ENCODE measurements at places on chromosomes 13 and 19.

DNA sequence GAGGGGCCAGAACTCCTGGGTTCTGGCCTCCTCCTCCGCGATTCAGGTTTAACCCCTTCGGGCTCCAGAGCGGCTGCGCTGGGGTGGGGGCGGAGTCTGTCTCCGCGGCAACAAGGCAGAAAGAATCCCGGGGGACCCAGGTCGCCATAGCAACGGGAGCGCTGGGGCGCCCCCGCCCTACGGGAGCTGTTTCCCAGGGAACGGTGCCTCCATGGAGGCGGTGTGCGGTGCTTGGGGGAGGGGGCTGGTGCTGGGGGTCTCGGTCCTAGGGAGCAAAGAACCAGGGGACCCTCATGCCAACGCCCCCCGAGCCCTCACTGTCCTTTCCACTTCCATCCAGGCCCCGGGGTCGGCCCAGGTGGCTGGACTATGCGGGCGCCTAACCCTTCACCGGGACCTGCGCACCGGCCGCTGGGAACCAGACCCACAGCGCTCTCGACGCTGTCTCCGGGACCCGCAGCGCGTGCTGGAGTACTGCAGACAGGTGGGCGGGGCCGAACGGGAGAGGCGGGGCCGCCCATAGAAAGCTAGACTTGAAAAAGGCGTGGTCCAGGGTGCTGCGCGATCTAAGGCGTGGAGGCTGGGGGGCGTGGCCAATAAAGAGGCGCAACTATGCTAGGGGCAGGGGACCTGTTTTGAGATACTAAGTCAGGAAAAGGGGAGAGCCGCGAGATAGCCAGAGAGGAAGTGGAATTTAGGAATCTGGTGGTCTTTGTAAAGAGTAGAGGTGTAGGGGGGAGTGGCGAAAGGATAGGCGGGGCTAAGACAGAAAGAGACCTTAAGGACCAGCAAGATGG lies 1.2 kb downstream of the APLP1 start:
- DNase-seq: peak; percentile 82

DNA sequence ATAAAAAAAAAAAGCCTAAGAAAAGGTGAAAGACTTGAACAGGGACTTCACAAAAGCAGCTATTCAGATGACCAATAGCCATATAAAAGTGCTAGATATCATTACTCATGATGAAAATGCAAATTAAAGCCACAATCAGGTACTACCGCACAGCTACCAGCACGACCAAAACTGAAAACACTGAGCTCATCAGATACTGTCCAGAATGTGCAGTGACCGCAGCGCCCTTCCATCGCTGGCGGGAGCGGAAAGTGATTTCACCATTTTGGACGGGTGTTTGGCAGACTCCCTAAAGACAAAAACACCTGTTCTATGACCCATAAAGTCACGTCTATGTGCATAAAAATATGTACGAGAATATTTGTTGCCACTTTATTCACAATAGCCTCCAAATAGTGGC lies 60.7 kb downstream of the SLC6A16 start:
- no peak for DNase-seq

- no peak for DNase-seq
Observed at GRCh38 chr19:51108805-51109146, 567 bp upstream of the CTU1 start.

- DNase-seq: no peak
Observed at GRCh38 chr19:12786141-12786870, 5.0 kb upstream of the JUNB start.

DNA sequence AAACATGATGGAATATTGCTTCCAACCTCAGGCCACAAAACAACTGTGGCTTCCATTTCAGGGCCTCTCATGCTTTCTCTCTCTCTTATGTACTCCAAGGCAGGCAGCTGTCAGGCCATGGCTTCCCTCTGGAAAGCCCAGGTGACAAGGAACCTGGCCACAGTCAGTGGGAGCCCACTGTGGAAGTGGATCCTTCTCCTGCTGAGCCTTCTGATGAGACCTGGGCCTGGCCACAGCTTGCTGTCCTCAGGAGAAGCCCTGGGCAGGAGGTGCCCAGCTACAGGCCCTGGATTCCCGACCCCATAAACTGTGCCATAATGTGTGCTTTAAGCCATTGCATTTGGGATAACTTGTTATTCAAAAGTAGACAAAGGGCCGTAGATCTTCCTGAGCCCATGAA lies 71.2 kb downstream of the SPACA7 start:
- DNase-seq: no peak

- no peak for DNase-seq
Observed at GRCh38 chr13:63910511-63910910, 2494.9 kb upstream of the PCDH20 start.

DNA sequence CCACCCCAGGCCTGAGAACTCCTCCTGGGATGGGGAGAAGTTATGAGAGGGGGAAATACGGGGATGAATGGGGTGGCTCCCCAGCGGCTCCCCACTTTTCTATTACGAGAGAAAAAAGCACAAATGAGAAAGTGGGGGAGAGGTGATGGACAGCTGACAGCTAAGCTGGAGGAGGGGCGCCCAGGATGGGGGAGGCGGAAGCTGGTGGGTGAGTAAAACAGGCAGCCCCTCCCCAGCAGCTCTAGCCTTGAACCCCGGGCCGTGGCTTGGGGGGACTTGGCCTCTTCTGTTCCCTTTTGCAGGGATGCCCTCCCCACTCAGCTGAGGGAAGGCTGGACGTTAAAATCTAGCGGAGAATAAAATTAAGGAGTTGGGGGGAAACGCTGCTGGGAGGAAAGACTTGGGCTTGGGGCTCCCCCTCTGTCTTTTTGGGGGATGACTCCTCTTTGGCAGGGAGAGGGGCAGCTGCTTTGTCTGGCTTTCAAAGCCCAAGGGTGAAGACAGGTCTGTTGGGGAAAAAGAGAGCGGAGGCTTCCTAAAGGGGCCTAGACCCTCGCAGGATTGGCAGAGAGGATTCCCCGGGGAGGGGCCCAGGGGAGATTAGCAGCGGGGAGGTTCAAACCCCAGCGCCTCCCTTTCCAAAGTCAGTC lies 1.4 kb upstream of the SAMD1 start:
- DNase-seq: no peak

- DNase-seq: peak; percentile 84
Observed at GRCh38 chr19:41531438-41532311, 44.3 kb upstream of the CEACAM21 start.

DNA sequence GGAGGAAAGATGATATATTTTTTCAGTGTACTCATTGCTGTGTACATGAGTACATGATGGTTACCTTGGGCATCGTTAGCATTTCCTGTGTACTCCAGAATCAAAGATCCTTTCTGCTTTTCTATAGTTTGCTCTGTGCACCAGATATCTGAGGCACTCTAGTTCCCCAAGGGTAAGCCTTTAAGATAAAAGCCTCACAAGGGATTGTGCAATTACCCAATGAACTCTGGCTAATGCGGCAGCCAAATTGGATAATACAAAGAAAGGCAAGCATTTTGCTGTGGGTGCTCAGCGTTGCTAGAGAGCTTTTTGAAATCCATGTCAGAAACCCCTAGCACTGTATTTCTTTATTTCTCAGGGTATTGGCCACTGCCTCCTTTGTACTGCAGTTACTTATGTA lies 2.9 kb downstream of the CYSLTR2 start:
- DNase-seq: no peak

- no peak for DNase-seq
Observed at GRCh38 chr13:69796256-69796655, 311.4 kb upstream of the ATXN8OS start.

GRCh38 chr19:38006361-38007045 lies 99.5 kb downstream of the SIPA1L3 start:
- no peak for DNase-seq

- peak; percentile 7 for DNase-seq
Observed at GRCh38 chr19:34475026-34475974, 6.3 kb upstream of the WTIP start.

GRCh38 chr13:107025991-107026390 lies 458.1 kb upstream of the ARGLU1 start:
- DNase-seq: no peak

DNA sequence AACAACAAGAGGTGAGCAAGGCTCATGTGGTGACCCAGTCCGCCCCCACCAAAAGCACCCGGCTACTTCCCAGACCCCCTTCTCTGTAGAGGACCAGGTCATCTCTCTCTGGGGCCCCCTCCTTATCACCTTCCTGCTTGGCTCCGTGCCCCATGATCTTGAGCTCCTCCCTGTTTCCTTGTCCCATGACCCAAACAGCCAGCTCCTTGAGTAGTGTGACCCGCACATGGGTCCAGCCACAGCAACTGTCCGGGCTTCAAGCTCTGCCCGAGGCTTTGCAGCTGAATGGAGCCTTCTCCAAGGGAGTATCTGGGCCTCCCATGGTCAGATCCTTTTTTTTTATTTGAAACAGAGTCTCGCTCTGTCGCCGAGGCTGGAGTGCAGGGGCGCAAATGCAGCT lies 61.8 kb downstream of the MYO9B start:
- DNase-seq: no peak

- no peak for DNase-seq
Observed at GRCh38 chr19:17967257-17968051, 547 bp downstream of the KCNN1 start.

GRCh38 chr13:112772929-112773328 lies 83.1 kb downstream of the ATP11A start:
- no peak for DNase-seq

Measured in stimulated activated CD4-positive, alpha-beta T cell treated with anti-CD3 and anti-CD28 coated beads, Interleukin-4, amount 100 ng/mL, for 24 hours (primary cell).